ENCODE measurements at places on chromosomes 4 and X. TPM values are rescaled to one million over a fixed set of nuclear protein-coding genes. Genes with fewer than 3 reads are reported as not detected.

The WWC2 gene
- 32.3 TPM for total RNA-seq

The PARM1 gene
- total RNA-seq = 91.8 TPM

DNA sequence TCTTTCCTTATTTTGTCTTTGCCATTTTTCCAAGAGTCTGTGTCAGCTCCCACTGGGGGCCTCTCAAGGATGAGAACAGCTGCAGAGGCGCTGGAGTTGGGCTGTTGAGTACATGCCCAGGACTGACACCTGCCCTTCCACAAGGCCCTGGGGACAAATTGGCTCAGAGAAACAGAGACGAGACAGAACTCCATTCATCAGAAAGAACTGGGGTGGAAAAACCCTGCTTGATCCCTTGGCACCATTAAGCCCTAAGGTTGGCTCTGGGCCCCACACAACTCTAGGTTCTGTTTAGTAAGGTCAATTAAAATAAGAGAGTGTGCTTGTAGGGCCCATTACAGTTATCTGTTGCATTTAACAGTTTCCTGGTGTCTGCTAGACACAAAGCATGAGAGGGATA is 63.6 kb downstream of the DCX start:
- no peak for DNase-seq

GRCh38 chr4:76744241-76744921 is 153.6 kb downstream of the SOWAHB start:
- DNase-seq = no peak

DNA sequence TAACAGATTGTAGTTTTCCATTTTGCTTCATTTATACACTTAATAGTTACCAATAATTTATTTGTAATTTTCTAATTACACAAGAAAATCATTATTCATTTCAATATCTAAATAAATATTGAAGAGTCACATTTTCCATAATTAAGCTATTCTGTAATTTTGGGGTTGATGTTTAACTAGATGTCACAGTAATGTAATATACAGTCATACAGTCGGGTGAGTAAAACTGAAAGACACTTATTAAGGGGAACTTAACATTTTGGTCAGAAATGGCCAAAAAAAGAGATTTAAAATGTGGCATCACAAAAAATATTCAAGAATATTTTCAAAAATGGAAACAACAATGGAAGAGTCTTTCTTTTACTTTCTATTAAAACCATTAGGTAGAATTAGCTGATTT is 1080.3 kb downstream of the ARAP2 start:
- no peak for DNase-seq

DNA sequence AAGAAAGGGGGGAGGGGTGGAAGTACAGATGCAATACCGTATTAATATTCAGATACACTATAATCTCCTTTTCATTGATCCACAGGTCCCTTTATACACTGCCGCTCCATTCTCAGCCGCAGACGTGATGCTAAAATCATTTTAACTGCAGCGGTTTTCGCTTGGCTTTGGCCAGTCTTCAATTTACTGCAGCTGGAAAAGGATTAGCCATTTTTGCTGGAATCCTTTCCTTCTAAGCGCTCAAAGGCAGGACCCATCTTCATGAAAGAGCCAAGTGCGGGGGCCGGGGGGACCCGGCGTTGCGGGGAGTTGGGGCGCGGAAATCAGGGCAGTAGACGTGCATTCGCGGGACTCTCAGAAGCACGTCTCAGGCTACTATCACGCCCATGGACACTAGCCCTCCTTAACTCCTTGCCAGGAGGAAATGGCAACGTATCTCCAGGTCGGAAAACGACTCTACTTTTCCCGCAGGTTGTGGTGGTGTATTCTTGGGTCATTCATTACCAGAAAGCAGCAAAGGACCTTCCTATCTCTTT is 1.7 kb upstream of the PCDH10 start:
- no peak for DNase-seq

All from left cardiac atrium (tissue), 4 donors.